ENCODE measurements at places on chromosomes 16 and 17.
A peak's percentile ranks its signal among the peaks of the same experiment; 100 is the strongest.

DNA sequence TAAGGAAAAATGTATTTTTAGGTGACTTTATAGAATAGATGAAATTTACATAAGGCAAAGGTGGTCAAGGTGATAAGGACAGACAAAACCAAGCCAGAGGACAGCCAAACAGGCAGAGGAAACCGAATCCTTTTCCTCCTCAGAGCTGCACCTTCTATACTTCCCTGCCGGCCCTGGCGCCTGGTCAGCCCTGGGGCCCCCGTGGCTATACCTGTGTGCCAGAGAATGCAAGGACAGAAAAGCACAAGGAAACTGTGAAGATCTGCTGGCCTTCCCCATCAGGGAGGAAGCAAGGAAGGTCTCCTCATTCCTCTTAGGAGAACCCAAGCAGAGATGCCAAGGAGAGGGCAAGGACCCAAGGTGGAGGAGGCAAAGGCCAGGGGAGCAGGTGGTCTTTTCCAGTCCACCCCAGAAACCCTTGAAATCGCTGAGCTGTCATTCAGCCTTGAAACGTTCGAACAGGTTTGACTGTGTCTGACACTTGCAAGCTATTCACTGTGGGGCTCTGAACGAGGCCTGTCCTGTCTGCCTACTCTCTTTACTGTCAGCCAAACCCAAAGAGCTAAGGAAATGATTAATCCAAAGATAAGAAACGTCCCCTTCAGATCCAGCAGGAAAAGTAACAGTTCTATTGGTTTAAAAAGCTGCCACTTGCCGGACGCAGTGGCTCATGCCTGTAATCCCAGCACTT is 114.4 kb downstream of the XYLT1 start:
- no peak for DNase-seq

GRCh38 chr16:49858200-49859124 is 2.5 kb upstream of the ZNF423 start:
- DNase-seq, result peak; percentile 17

- no peak for DNase-seq
Measured at GRCh38 chr16:10065019-10065418, 117.2 kb downstream of the GRIN2A start.

- DNase-seq, result no peak
Measured at GRCh38 chr16:31532896-31533295, 5.2 kb downstream of the AHSP start.

- no peak for DNase-seq
Measured at GRCh38 chr17:62866471-62866870, 58.4 kb upstream of the MARCHF10 start.

GRCh38 chr17:11952610-11953009 is 44.7 kb downstream of the ZNF18 start:
- DNase-seq, result no peak

- DNase-seq, result peak; percentile 30
Measured at GRCh38 chr16:67447508-67448076, 16.7 kb downstream of the HSD11B2 start.

- DNase-seq, result peak; percentile 52
Measured at GRCh38 chr17:49217651-49218413, 7.3 kb downstream of the ABI3 start.

GRCh38 chr17:8155231-8155995 is 3.2 kb upstream of the PER1 start:
- no peak for DNase-seq

- peak; percentile 77 for DNase-seq
Measured at GRCh38 chr17:45098869-45099616, 33.3 kb downstream of the PLCD3 start.

DNA sequence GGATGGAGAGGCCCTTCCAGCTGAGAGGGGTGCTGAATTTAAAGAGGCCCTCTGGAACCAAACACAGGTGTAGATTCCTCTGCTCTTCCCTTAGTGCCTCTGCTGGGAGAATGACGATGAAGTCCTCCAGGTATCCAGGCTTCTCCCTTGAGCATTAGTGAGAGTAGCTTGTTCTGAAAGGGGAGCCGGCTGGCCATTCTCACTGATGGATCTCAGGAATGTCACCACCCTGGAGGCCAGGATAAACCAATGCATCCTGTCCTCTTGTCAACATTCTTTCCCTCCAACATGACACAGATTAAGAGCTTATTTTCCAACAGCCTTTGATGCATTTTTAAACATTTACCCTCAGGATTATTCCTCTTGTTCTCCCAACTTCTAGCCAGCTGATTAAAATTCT is 325.5 kb downstream of the CA10 start:
- no peak for DNase-seq

GRCh38 chr16:53605831-53606400 is 97.7 kb downstream of the RPGRIP1L start:
- no peak for DNase-seq

GRCh38 chr16:76854234-76854633 is 336.8 kb upstream of the MON1B start:
- DNase-seq, result no peak

DNA sequence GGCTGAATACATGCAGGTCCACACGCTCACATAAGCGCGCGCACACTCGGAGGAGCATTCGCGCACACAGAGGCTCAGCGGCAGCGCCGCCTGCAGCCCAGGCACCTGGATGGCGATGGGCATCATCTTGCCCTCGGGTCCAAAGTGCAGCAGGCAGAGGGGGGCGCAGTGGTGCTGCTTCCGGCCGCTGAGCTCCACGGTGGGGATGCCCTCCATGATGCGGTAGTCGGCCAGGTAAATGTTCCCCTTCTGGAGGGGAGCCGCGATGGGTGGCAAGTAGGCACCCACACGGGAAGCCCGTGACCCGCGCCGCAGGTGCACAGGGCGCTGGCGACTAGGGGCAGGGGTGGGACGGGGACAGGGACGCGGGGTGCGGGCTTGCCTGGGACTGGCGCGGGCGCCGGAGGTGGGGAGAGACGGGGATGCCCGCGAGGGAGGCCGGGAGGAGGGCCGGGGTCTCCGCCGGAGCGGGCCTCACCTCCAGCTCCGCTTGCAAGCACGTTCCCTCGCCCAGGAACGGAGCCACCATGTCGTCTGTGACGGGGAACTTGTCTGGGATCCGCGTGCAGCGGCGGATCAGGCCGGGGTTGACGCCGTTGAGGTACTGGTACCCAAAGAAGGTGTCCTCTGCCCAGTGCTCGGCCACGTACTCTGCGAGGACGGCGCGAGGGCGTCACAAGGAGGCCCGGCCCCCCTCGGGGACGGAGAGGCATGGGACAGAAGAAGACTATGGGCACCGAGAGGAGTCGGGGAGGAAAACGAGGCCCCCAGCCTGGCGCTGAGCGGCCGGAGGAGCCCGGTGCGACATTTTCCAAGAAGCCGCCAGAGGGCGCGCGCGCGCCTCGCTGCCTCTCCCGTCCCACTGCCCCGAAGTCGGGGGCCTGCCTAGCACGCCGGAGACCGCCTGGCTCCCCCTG is 8.0 kb downstream of the ALOX12B start:
- DNase-seq, result peak; percentile 73

GRCh38 chr17:50064253-50065001 is 8.5 kb downstream of the ITGA3 start:
- DNase-seq, result no peak

DNA sequence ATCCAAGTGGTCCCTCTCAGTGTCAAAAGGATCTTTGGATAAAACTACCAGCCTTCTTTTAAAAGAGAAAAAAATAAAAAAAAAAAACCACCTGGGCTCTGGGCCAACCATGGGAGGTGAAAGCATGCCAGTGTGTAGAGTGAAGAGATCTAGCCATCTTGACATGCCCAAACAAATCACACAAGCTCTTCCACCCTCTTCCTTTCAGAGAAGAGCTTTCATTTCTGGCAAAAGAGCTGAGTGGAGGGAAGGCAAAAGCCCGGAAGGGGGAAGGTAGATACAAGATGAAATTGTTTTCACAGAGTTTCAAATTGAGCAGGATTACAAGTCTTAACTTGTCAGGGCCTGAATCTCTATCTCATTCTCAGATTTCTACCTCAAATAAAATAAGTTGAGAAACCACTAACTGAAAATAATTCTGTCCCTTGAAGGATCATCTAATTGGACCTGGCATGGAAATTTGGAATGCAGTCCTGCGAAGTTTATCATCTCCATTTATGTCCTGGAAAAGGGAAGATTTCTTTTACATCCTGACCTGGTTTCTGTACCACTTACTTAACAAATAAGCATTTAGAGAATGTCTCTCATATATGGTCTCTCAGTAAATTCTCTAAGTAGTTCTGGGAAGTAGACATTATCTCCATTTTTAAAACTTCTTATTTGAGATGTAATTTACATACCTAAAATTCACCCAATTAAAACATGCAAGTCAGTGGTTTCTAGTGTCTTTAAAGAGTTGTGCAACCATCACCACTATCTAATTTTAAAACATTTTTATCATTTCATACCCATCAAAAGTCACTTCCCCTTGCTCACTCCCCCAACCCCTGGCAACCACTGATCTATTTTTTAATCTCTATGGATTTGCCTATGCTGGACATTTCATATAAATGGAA is 93.7 kb downstream of the TANGO6 start:
- DNase-seq, result no peak

- no peak for DNase-seq
Measured at GRCh38 chr16:5062790-5063765, 2.7 kb downstream of the C16orf89 start.

Data from activated T-cell treated with anti-CD3 and anti-CD28 coated beads for 1 hour (primary cell).